ENCODE measurements at places on chromosomes 5 and 9. TPM values are rescaled to one million over a fixed set of nuclear protein-coding genes. Genes with fewer than 3 reads are reported as not detected.

The ACTBL2 gene
- total RNA-seq = not detected

The TAL2 gene
- total RNA-seq = not detected

The PCDHB1 gene
- not detected for total RNA-seq

The GRIN3A gene
- total RNA-seq = 0.08 TPM

The CTNND2 gene
- total RNA-seq = 1.1 TPM

The BNC2 gene
- 0.55 TPM for total RNA-seq

The ARAP3 gene
- 3.3 TPM for total RNA-seq

The WNK2 gene
- 3.7 TPM for total RNA-seq

The IL13 gene
- total RNA-seq = not detected

The GPRIN1 gene
- 0.18 TPM for total RNA-seq

The LECT2 gene
- 6.5 TPM for total RNA-seq

The PMPCA gene
- 59.3 TPM for total RNA-seq

The FBN2 gene
- 0.73 TPM for total RNA-seq

The ZFP37 gene
- total RNA-seq = 0.55 TPM

The NXNL2 gene
- not detected for total RNA-seq
